ENCODE measurements at places on chromosomes 5 and 9. TPM values are rescaled to one million over a fixed set of nuclear protein-coding genes. Genes with fewer than 3 reads are reported as not detected.

The AGXT2 gene
- 6.6 TPM for total RNA-seq

DNA sequence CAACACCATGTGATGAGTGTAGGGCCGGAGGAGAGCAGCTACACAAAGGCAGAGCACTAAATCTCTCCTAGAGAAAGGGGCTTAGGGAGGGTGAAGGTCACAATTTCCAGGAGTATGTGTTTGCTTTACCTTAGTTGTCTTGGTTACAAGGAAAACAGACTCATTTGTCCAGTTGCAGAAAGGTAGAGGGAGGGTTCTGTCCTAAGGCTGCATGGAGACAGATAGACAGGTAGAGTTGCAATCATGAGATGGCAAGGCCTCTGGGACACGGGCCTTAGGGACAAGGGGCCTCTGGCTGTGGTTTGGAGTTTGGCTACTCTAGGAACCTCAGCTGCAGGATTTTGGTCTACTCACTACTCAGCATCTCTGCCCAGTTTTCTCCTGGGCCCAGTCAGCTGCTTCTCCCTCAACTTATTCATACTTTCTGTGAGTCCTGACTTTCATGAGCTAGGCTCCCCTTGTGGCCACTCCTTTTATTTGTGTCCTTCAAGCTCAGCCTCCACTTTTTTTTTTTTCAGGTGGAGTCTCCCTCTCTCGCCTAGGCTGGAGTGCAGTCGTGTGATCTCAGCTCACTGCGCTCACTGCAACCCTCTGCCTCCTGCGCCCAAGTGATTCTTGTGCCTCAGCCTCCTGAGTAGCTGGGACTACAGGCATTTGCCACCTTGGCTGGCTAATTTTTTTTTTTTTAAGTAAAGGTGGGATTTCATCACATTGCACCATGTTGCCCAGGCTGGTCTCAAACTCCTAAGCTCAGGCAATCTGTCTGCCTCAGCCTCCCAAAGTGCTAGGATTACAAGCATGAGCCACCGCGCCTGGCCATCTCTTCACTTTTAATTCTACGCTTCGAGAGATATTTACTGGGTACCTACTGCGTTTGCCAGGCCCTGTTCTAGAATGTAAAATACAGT, 76.6 kb downstream of the PTPDC1 start:
- DNase-seq = no peak

DNA sequence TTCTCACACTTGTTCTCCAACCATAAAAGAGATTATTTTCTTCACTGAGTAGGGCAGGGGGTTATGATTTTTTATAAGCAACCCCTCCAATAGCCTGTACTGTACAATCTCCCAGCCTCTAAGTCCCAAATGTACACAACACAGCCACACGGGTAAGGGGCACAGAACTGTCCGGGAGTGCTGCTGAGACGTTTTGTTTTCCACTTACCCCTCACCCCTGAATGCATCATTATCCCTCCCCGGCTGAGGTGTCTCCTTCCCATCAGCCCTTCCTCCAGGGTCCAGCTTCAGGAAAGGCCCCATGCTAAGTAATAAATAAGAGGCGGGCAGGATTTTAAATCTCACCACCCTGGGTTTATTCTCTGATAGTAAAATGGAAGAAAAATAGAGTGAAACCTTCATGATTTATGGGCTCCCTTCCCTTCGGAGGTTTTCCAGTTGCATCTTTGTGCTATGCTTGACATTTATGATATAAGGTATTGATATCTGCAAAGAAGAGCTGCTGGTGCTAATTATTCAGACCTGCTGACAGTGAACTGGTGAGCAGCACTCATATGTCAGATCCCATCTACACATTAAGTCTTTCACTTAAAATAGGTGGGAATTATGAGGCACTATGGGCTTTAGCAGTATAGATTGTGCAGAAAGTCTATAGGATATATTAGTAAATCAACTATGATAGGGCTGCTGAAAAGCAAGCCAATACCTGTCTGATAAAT, 67.2 kb upstream of the MEGF10 start:
- DNase-seq = no peak

DNA sequence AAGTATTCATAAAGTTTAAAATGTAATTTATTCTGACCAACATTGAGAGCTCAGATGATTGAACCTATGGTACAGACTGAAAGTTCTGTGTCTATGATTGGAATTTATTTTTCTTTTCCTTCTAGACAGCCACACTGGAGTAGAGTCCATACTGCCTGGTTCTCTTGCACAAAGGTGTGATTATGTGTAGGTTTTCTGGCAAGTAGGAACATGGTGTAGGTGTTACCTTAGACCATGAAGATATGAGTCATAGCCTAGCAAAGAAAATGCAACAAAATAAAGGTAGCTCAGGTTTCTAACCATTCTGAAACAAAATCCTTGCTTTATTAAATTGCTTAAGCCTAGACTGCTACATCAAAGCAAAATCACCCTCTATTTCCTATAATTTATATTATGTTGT, 143.4 kb downstream of the CDH12 start:
- no peak for DNase-seq

GRCh38 chr9:101848485-101848919, 110.1 kb upstream of the GRIN3A start:
- no peak for DNase-seq

The PCDHGB2 gene
- total RNA-seq = 5.1 TPM

The SELENOP gene
- 510 TPM for total RNA-seq

The ADAMTS6 gene
- 19.0 TPM for total RNA-seq

- no peak for DNase-seq
Measured at GRCh38 chr5:142545650-142546322, 140.1 kb downstream of the FGF1 start.

DNA sequence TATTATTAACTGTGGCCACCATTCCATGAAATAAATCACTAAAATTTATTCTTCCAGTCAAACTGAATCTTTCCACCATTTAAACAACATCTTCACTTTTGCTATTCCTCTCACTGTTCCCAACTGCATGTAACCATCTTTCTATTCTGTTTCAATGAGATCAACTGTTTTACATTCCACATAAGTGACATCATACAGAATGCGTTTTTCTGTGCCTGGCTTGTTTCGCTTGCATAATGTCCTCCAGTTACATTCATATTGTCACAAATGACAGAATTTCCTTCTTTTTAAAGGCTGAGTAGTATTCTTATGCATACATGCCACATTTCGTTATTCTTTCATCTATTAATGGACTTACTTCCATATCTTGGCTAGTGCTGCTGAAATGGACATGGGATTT, 738.2 kb downstream of the SEMA5A start:
- DNase-seq = no peak

The MROH2B gene
- total RNA-seq = not detected

DNA sequence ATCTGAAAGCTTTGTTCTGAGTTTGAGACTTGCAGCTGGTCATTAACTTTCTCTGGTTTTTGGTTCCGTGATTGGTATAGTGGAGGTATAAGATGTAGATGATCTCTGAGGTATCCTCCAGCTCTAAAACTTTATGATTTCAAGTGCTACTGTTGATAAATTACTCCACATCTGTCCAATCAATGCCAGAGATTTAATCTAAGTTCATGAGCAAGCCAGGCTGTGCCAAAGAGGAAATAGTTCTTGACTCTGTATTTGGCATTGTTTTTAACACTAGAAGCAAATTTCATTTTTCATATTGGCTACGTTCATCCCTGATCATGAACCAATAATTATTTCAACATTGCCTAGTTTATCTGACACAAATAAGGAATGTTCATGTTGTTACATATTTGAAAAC, 28.5 kb upstream of the CHD1 start:
- DNase-seq = no peak

The C9 gene
- total RNA-seq = 1.0 TPM

DNA sequence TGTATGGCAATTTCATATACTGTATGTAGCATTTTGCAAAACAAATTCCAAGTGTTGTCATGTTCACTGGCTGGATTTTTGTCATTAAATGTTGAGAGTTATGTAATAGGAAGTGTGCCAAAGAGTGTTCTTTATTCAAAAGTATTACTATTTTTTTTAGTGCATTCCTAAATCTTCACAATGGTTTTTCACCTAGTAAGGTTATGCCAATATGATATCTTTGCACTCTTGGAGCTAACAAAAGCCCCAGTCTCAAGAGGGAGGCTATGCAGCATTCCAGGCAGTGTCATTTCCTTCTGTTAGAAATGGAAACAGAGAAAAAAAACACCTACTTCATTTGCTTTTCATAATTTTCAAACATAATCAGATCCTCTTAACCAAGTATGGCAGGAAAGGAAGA, 5.1 kb upstream of the SSBP2 start:
- DNase-seq = no peak

DNA sequence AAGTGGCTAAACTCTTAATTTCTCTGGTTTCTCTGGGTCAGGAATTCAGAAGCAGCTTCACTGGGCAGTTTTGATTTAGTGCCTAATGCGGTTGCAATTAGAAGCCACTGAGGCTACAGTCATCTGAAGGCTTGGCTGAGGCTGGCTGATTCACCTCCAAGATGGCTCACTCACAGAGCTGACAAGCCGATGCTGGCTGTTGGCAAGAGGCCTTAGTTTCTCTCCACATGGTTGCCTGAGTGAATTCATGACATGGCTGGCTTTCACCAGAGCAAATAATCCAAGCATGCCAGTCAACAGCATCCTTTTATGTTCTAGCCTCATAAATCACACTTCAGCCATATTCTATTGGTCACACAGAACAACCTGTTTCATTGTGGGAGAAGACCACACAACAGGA, 2.8 kb upstream of the CDK7 start:
- DNase-seq = no peak

DNA sequence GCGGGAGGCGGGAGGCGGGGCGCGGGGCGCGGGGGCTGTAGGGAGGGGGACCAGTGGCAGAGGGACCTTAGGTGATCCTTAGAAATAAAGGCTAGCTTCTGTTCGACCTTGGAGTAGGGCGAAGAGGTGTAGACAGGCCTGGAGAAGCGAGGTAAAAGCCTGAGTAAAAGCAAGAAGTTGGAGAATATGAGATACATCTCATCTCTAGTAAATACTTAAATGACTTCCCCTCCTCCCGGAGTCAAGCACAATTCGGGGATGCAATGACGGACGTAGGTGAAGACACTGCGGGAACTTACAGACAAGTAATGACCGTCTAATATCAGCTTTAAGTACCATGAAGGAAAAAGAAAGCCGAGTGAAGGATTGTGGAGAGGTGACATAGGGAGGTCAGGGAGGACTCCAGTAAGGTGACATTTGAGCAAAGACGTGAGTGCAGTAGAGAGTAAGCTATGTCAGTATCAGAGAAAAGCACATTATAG, 466 bp downstream of the SMC2 start:
- no peak for DNase-seq

- DNase-seq = no peak
Measured at GRCh38 chr9:134853893-134854292, 26.7 kb upstream of the FCN2 start.

GRCh38 chr5:16609412-16609811, 7.4 kb downstream of the RETREG1 start:
- no peak for DNase-seq

The ASPN gene
- total RNA-seq = 40.9 TPM

GRCh38 chr9:131627648-131628458, 82.5 kb downstream of the PRRT1B start:
- peak; percentile 75 for DNase-seq

The TMEM174 gene
- total RNA-seq = not detected

DNA sequence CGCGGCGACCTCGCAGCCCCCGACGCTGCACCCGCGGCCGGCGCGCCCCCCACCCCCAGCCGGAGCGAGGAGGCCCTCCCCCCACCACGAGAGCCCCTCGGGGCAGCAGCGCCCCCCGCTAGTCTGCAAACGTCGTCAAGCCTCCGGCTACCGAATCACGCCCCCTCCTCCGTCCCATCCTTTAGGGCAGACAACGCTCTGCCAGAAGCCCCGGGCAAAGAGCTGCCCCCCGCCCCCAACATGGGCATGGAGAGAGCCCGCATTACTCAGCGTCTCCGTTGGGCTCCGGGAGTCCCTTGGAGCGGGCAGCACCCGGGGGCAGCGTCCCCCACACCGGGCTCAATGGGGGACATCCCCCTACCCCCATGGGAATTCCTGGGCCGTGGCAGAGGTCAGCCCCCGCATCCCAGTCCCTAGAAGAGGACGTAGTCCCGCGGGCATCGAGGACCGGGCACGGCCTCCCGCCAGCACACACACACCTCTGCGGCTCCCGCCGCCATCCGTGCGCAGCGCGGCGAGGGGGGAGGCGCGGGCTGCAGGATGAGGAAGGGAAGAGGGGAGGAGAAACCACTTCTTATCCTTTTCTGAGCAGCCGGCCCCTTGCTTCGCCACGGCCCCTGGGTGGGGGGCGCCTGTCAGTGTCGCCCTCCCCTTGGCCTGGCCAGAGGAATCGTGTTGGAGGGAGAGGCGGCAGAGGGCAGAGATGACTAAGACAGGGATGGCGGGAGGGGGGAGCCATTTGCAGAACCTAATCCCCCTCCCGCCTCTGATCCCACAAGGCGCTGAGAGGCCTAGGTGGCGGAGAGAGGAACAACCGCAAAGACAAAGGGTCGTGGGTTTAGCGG, 750 bp downstream of the DNM1 start:
- no peak for DNase-seq

DNA sequence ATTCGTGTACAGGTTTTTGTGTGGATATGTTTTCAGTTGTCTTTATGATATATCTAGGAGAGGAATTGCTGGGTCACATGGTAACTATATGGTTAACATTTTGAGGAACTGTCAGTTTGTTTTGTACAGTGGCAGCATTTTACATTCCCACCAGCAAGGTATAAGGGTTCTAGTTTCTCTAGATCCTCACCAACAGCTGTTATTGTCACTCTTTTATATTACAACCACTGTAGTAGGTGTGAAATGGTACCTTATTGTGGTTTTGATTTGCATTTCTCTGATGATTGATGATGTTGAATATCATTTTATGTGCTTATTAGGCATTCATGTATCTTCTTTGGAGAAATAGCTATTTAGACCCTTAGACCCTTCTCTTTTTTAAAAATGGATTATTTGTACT, 82.9 kb downstream of the CCDC171 start:
- DNase-seq = no peak

- no peak for DNase-seq
Measured at GRCh38 chr5:108727236-108727650, 20.5 kb upstream of the FER start.

DNA sequence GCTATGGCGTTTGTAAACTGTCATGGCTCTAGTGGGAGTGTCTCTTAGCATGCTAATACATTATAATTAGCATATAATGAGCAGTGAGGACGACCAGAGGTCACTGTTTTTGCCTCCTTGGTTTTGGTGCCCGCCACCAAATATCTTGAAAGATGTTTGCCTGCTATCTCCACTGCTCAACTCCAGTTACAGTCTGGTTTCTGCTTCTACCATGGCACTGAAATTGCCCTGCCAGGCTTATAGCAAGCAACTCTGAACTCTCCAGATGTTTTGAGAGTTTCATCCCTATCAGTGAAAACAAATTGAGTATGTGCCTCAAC, 122.1 kb upstream of the SPRY4 start:
- no peak for DNase-seq

DNA sequence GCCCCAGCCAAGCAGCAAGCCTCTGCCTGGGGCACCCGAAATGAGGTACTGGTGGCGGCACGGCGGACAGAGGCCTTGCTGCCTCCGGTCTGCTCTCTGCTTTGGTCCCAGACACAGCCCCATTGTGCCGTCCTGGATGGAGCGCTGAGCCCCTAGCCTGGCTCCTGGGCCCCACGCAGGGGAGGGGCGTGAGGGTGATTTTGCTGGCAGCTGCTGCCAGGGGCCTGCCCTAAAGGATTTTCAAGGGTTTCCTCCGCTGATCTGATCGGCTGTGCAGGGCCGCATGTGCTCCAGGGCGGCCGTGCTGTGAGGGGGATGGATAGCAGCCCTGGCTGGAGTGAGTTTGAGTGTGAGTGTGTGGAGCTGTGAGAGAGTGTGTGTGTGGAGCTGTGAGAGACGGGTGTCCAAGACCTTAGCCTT, 1.3 kb downstream of the GPSM1 start:
- no peak for DNase-seq
